ENCODE measurements at places on chromosomes 7 and 10.

- H3K4me3 ChIP-seq: peak overlapping the region; percentile 79
- peak overlapping the region; percentile 100 for H3K27ac ChIP-seq
- peaks cover 23% of the 10 kb centered on the region for H3K27me3 ChIP-seq
- H3K36me3 ChIP-seq: peaks cover 14% of the 10 kb centered on the region
- peaks cover 88% of the 10 kb centered on the region for H3K4me1 ChIP-seq
- peak; percentile 81 for DNase-seq
These were observed 41.8 kb downstream of the ZCCHC24 start for GRCh38 chr10:79403441-79404230.

- no peak overlapping the region for H3K27ac ChIP-seq
- no peaks in the 10 kb centered on the region for H3K27me3 ChIP-seq
- no peaks in the 10 kb centered on the region for H3K4me1 ChIP-seq
- DNase-seq: no peak
- H3K36me3 ChIP-seq: peaks cover 8% of the 10 kb centered on the region
- H3K4me3 ChIP-seq: no peak overlapping the region
These were observed 68.9 kb downstream of the PHTF2 start for GRCh38 chr7:77867537-77867865.

DNA sequence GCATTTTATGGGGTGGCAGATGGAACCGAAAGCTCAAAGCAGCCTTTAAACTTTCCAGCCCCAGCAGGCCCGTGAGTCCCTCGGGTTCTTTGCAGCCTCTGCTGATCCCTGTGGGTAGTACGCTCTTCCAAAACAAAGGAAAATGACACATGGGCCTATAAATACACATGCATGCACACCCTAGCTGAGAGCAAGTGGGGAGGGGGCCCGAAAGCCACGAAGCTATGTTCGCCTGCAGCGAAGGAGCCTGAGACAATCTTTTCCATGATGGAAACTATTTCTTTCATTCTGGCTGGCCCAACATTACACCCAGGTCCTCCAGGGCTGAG lies 32.2 kb downstream of the CALML5 start:
- peaks cover 10% of the 10 kb centered on the region for H3K27me3 ChIP-seq
- no peak overlapping the region for H3K27ac ChIP-seq
- no peak overlapping the region for H3K4me3 ChIP-seq
- peaks cover 40% of the 10 kb centered on the region for H3K4me1 ChIP-seq

- H3K36me3 ChIP-seq: no peaks in the 10 kb centered on the region
- H3K4me3 ChIP-seq: no peak overlapping the region
- DNase-seq: no peak
- peaks cover 1% of the 10 kb centered on the region for H3K27me3 ChIP-seq
These were observed 417.2 kb upstream of the C7orf33 start for GRCh38 chr7:148173369-148173768.

GRCh38 chr7:133477791-133478190 lies 224.9 kb downstream of the EXOC4 start:
- no peaks in the 10 kb centered on the region for H3K4me1 ChIP-seq
- peaks cover 3% of the 10 kb centered on the region for H3K27me3 ChIP-seq
- H3K36me3 ChIP-seq: no peaks in the 10 kb centered on the region
- no peak overlapping the region for H3K4me3 ChIP-seq
- H3K27ac ChIP-seq: no peak overlapping the region

GRCh38 chr10:14588084-14588937 lies 186.4 kb downstream of the FAM107B start:
- peak overlapping the region; percentile 39 for H3K4me3 ChIP-seq
- peaks cover 91% of the 10 kb centered on the region for H3K4me1 ChIP-seq
- H3K27me3 ChIP-seq: peaks cover 12% of the 10 kb centered on the region
- H3K36me3 ChIP-seq: peaks cover 42% of the 10 kb centered on the region
- DNase-seq: no peak
- H3K27ac ChIP-seq: peak overlapping the region; percentile 87

DNA sequence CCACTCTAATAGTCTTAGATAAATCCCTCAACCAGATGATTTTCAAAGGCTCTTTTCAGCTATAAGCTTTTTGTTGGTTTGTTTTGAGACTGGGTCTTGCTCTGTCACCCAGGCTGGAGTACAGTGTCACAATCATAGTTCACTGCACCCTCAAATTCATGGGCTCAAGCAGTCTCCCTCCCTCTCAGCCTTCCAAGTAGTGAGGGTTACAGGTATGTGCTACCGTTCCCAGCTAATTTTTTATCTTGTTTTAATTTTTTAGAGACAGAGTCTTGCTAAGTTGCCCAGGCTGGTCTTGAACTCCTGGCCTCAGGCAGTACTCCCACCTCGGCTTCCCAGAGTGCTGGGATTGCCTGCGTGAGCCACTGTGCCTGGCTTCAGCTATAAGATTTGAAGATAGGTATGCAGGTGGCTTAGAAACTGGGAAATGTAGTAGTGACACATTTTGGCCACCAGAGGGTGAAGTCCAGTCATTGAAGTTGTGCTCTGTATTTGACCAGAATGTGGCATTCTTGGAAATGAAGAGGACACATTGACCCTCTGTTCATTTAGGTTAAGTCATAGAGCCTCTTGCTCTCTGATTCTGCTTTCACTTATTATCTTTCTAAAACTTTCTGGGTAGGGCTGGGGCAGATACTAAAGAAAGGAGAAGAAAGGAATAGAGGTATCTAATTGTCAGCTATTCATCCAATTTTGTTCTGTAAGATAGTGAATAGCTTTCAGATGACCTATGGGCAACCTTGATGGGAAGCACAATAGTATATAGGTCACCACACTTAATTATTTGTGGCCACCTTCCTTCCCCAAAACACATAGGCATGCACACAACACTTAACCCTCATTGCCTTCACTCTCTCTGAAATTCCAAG lies 36.0 kb downstream of the R3HCC1L start:
- peaks cover 4% of the 10 kb centered on the region for H3K4me1 ChIP-seq
- no peak overlapping the region for H3K4me3 ChIP-seq
- no peak overlapping the region for H3K27ac ChIP-seq
- peak; percentile 55 for DNase-seq

GRCh38 chr7:36355490-36355889 lies 34.2 kb upstream of the ANLN start:
- H3K27me3 ChIP-seq: no peaks in the 10 kb centered on the region
- no peak for DNase-seq
- peaks cover 5% of the 10 kb centered on the region for H3K4me1 ChIP-seq
- no peaks in the 10 kb centered on the region for H3K36me3 ChIP-seq
- H3K27ac ChIP-seq: no peak overlapping the region
- no peak overlapping the region for H3K4me3 ChIP-seq

All from endothelial cell (in vitro differentiated cells).